Hepatic stellate cell (primary cell): ENCODE measurements at places on chromosomes 2 and 18.

GRCh38 chr2:101064868-101065549 is 62.9 kb downstream of the RPL31 start:
- peak; percentile 41 for DNase-seq

GRCh38 chr2:86624267-86624547 is 542 bp upstream of the RNF103 start:
- DNase-seq: no peak

DNA sequence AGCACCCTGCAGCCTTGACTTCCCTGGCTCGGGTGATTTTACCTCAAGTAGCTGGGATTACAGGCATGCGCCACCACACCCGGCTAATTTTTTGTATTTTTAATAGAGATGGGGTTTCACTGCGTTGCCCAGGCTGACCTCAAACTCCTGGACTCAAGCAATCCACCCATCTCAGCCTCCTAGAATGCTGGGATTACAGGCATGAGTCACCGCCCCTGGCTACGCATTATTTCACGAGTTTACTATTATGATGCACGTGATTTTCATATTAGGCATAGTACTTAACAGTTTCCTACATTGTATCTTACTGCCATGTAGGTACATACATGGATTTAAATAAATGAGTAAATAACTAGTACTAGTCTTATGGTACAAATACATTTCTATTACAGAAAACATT is 4.4 kb downstream of the DYNC2LI1 start:
- no peak for DNase-seq

- DNase-seq: peak; percentile 62
Observed at GRCh38 chr18:77206676-77207374, 42.8 kb upstream of the GALR1 start.

GRCh38 chr18:32879497-32879896 is 106.7 kb upstream of the KLHL14 start:
- DNase-seq: no peak

- no peak for DNase-seq
Observed at GRCh38 chr2:105373895-105374401, 24.9 kb downstream of the FHL2 start.
